ENCODE measurements at places on chromosomes 11 and 22. TPM values are rescaled to one million over a fixed set of nuclear protein-coding genes. Genes with fewer than 3 reads are reported as not detected.

The SYT9 gene
- 4.5 TPM for polyA plus RNA-seq

DNA sequence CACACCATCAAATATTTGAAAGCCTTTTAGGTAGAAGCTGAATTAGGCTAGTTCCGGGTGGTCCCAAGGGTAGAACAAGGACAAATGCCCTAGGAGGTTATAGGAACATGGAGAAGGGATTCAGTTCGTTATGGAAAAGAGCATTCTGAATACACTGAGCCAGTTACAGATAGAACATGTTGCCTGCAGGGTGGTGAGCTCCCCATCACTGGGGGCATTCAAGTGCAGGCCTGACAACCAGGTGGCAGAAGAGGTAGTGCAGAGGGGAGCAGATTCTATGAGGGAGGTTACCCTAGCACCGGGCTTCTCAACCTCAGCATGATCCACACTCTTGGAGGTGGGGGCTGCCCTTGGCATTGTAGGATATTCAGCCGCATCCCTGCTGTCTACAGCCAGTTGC, 24.2 kb downstream of the LIF start:
- DNase-seq = no peak

GRCh38 chr11:2121227-2122130, 17.7 kb downstream of the IGF2 start:
- DNase-seq = no peak

DNA sequence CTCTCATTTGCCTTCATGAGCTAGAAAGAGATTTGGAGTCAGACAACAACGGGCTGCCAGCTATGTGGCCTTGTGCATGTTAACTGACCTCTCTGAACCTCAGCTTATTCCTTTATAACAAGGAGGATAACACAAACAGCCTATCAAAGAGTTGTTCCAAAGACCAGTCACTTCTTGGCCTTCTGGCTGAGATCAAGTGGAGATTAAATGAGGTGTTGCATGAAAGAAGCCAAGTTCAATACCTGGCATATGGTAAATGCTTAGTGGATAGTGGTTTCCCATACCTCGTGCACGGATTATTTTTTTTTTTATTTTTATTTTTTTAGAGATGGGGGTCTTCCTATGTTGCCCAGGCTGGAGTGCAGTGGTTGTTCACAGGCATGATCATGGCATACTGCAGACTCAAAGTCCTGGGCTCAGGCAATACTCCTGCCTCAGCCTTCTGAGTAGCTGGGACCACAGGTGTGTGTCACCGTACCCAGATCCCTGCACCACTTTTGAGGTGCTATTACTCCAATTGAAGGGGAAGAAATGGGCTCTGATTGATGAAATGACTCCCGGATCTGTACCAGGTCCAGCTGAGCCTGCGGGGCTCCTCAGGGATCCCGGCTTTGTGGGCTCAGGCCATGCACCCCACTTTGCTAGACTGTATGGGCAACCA, 4.9 kb downstream of the LGALS1 start:
- DNase-seq = no peak

DNA sequence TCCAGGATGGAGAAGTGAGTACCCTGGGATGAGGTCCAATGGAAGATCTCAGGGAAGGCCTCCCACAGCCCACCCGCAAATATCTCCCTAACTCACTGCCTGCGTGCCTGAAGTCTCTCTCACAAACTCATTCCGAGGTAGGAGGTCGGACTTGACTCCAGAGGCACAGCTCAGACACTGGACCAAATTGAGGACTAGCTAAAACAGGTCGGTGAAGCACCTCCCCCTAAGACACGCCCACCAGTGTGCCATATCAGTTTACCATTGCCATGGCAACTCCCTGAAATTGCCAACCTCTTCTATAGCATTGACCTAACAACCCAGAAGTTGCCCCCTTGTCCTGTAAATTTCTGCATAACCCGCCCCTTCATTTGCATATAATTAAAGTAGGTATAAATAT, 17.5 kb downstream of the RPL3 start:
- no peak for DNase-seq

DNA sequence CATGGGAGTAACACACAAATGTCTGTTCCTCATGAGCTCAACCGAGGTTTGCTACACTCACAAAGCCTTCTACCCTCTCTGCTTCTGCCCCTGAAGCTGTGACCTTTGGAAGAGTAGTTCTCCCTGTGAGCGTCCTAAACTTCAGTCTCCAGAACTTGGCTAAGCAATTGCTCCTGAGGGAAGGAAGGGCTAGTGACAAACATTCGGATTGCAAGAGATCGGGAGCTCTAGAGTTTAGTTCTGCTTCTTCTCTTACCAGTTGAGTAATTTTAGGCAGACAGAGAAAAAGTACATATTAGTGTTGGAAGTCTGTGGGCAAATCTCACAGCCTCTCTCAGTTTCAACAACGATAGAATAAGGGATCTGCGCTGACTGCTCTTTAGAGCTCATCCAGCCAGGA, 27.3 kb upstream of the ELF5 start:
- no peak for DNase-seq

DNA sequence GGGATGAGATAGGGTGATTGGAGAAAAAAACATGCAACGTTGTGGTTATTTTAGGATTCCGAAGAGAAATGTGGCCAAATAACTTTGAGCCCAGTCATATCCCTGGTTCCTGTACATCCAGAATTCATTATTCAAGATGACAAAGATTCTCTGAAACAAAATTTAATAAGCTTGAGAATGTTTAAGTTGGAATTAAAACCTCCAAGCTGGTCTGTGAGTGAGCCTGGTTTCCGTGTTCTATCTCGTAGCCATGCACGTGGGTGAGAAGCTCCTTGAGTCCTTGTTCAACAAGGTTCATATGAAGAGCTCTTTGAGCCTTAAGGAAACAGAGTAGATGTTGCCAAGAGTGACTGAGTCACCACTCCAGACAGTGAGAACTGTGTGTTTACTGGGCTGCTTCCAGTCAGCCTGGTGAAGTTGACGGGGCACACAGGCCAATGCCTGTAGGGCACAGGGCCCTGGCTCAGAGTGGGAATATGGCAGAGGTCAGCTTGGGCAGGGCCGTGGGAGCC, 206.5 kb downstream of the NAV2 start:
- DNase-seq = no peak
